T-helper 22 cell (primary cell): ENCODE measurements at places on chromosomes 4 and X.
A peak's percentile ranks its signal among the peaks of the same experiment; 100 is the strongest.

DNA sequence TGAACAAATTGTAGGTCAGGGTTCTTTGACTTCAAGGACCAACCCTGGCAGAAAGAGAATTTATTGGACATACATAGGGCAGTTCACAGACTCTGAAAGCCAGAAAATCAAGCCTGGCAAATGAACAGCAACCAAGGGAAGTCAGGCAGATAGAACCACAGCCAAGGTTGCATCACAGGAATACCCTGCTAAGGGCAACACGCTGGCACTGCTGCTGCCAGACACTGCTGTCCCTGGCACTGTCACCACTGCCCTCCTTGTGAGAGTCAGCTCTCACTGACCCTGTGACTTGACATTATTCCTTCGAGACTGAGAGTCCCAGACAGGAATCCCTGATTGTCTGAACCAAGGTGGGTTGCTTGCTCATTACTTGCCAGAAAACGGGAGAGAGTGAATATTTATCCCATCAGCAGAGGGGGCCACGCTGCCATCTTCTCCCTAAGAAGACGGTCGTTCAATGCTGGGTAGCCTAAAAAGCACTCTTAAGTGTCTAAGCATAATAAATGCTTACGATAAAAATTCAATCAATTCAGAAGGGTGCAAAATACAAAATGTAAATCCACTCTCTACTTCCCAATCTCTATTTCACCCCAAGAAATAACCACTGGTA is 23.2 kb upstream of the PTTG2 start:
- DNase-seq = no peak

- no peak for DNase-seq
Observed at GRCh38 chr4:138192113-138192512, 50.0 kb downstream of the SLC7A11 start.

DNA sequence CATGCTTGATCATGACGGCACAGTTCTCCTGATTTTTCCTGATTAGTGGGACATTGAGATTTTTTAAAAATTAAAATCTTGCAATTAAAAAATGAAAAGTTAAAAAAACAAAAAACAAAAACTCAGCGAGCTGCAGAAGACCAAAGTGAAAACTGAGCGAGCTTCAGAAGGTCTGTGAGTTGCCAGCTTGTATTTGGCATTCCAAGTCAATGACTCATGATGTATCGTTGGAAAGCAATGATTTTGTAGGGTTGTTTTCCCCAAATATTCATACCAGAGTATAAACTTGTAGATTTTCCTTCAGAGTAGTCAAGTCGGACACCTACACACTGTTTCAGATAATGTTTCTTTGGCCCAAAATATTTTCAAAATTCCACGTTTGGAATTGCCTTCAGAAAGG is 76.9 kb downstream of the LRRC66 start:
- no peak for DNase-seq

DNA sequence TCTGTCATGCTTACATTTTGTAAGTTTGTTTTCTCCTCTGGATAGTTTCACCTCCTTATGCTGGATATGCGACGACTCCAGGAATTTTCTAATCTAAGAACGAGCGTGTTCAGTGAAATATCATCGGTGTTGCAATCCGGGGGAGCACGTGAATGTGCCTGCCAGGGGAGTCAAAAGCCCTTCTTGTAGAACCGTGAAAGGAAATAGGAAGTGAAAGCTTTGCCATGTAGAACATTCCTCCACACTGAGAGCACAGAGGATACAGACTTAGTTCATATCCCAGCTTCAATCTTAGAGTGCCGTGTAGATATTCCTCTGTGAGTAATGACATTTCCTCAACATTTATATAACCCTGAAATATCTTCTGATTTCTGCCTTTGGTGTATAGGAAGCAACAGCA is 121.2 kb downstream of the VEGFC start:
- no peak for DNase-seq

DNA sequence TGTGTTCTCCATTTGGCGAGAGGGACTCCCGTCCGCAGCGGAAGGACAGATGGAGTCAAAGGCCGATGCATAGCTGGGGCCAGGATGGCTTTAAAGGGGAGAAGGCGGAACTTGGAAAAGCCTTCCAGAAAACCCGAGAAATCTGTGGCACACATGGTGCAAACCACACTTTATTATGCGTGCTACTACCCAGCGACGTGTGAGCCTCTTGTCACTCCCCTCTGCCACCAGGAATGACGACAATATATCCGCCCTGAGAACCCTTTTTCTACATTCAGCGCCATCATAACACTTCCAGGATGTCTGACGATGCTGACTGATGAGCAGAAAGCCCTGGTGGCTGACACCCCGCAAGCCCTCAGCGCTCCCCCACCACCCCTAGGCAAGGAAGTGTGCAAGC is 689 bp upstream of the DCHS2 start:
- no peak for DNase-seq

DNA sequence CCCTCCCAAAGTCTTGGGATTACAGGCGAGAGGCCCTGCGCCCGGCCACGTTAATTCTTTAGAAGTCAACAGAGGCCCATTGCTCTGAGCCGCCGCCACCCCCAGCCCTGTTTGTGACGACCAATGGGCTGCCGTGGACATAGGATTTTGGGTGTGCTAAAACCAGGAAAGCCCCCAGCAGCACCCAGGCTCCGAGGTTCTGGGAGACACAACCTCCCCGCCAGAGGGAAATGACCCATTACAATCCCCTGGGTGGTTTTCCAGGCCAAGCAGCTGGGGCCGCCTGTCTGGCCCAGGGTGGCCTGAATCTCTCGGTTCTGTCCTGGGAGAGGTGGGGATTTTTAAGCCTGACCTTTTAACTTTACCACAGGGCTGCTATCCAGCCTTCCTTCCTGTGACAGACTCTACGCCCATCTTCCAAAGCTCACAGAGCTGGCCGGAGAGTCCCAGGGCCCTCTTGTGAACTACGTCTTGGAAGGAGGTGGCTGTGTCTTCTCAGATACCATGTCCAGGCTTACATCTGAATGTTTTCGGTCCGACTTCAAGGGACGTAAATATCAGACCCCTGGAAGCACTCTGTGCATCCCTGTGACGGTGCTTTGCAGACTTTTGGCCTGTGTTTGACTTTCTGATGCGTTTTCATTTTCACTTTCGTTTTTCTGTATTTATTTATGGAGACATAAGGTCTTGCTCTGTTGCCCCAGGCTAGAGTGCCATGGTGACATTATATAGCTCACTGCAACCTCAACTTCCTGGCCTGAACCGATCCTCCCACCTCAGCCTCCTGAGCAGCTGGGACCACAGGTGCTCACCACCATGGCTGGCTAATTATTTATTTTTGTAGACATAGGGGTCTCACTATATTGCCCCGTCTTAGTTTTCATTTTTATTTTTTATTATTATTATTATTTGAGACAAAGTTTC is 36.0 kb downstream of the P2RY8 start:
- DNase-seq = no peak

DNA sequence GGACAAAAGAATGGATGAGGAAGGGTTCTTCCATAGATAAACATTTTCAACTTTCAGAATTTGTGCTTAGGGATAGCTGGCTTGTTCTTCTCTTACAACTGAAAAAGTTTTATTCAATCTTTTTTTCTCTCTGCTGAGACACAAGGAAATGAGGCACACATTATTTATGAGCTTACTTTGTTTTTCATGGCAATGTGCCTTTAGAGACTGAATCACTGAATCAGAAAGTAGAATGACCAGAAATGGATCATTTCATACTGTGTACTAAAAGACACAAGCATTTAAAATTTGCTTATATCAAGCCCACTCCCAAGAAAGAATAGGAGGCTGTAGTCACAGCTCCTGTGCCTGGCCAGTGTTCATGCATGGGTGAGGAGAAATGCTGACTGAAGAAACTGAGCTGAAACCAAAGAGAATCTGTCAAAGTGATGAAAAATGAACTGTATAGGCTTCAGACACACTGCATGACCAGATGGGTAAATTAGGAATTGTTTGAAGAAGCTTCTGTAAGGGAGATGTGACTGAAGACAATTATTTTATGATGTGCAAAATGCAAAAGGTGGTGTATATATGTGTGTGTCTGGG is 413.8 kb downstream of the RAPGEF2 start:
- DNase-seq = no peak

DNA sequence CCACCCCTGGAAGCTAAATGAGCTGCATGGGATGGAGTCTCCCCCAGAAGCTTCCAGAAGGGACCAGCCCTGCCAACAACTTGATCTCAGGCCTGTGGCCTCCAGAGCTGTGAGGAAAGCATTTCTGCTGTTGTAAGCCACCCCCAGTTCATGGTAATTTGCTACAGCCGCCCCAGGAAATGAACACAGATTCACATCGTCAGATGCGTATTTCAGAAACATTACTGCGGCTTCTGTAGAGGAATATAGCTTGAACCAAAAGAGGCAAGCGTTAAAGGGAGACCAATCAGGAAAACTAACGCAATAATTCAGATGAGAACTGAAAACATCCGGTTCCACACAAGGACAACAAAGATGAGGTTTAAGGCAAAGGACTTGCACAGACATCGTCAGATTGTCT is 128.4 kb upstream of the TBL1X start:
- DNase-seq = no peak

DNA sequence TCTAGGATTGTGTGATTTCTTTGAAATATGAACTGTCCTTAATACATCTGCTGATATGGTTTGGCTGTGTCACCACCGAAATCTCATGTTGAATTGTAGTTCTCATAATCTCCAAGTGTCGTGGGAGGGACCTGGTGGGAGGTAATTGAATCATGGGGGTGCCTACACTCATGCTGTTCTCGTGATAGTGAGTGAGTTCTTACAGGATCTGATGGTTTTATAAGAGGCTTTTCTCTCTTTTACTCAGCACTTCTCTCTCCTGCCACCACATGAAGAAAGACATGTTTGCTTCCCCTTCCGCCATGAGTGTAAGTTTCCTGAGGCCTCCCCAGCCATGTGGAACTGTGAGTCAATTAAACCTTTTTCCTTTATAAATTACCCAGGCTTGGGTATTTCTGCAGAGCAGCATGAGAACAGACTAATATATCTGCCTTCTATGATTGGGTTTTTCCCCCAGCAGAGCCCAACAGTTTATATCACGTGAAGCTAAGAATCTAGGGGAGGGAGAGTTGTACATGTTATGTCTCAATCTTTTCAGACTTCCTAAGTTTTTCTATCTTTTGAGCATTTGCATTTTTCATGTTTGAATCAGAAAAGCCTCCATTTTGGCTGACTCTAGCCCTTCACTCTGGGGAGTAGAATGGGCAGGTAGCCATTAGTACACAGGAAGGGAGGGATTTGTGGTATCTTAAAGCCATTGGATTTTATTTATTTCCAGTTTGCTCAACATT is 58.9 kb downstream of the PLAC1 start:
- DNase-seq = no peak

DNA sequence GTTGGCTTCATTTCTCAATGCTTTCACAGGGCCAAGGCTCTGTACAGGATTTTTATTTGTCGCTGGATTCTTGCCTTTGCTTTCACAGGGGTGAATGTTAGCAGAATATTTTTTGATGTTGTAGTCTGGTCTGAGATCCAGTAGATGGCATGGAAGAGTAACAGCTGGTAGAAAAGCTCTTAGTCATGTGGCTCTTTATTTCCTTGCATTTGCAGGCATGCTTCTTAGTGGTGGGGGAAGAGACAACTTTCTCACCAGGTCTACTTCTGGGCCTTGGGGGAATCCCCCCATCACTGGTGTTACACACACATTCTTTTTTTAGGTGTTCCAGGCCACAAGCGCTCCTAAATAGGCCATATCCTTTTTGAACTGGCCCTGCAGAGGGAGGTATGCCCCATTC is 58.2 kb upstream of the DKK2 start:
- DNase-seq = no peak

- no peak for DNase-seq
Observed at GRCh38 chr4:139523076-139523475, 32.9 kb downstream of the SETD7 start.

GRCh38 chrX:124925681-124926080 is 394.0 kb upstream of the TEX13C start:
- no peak for DNase-seq

DNA sequence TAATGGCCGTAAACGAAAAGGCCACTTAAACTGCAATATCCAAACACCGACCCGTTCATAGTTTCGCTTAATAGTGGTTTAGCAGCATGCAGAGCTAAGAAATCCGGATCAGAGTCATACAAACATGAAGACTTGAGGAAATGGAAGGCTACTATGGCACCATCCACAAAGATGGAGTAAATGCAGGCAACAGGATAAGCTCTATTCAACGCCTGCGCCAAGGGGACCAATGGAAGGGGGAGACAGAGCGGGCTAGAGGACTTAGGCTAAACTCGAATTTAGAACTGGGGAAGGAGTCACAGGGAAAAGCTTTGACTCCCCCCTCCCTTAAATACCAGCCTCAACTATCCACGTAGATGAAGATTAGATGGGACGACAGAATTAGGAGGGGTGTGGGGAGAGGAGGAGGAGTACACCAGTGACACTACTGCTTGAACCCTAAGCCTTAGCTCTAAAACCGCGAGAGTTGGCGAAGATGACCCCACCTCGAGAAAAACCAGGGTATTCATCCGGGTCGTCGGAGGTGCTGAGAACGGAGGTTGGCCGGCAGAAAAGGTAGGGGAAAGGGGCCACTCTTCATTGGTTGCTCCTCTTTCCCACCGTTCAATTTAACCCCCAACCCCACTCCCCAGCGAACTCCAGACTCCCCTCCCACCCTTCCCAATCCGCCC is 3.5 kb downstream of the HUWE1 start:
- DNase-seq = peak; percentile 13

DNA sequence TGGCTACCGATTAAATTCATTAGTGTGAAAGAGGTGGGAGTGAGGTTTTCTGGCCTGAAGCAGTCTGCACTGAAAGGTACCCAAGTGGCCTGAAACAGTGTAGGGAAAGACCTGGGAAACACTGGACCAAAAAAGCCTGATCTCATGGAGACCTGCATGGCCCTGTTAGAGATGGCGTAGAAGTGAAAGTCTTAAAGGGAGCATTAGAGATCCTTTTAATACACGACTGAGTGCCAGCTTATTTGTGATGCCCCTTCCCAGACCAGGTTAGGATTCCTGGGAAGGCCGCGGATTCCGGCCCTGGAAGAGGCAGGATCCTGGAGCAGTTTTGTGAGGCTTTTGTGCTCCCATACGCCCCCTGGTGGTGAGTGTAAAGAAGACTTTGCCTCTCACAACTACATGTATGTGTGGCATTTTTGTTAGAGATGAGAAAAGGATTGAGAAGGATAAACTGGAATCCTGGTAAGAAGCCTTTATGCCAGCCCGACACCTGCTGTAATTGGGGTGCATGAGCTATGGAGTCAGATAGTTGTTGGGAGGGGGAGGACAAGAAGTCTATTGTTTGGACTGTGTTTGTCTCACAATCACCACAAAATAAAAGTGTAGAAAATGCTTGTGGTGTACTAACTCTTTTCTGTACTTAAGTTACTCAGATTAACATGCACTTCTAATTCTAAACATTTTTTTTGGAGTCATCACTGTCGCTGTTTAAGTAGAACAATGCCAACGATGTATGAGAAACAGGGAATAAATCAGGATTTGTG is 54.0 kb downstream of the JADE1 start:
- peak; percentile 28 for DNase-seq

DNA sequence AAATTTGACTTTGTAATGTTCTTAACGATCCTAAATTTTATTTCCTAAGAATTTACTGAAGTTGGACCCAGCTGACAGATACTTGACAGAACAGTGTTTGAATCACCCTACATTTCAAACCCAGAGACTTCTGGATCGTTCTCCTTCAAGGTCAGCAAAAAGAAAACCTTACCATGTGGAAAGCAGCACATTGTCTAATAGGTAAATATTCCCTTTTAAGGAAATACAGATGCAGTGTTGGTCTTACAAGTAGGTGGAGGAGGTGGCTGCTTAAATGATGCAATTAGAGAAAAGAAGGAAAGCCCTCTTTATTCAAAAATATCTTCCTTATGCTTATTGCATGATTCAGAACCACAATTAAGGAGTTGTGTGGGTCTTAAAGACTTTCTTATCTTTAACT is 73.5 kb downstream of the RS1 start:
- no peak for DNase-seq
